Eye (tissue), 1 donor: ENCODE measurements at places on chromosomes 16 and 17.
A peak's percentile ranks its signal among the peaks of the same experiment; 100 is the strongest.

- no peak for DNase-seq
These were observed 10.0 kb downstream of the POLDIP2 start for GRCh38 chr17:28347261-28347891.

GRCh38 chr16:5581908-5582307, 484.3 kb upstream of the EEF2KMT start:
- DNase-seq: no peak

- peak; percentile 5 for DNase-seq
These were observed 1.8 kb upstream of the VPS4A start for GRCh38 chr16:69309316-69309715.

DNA sequence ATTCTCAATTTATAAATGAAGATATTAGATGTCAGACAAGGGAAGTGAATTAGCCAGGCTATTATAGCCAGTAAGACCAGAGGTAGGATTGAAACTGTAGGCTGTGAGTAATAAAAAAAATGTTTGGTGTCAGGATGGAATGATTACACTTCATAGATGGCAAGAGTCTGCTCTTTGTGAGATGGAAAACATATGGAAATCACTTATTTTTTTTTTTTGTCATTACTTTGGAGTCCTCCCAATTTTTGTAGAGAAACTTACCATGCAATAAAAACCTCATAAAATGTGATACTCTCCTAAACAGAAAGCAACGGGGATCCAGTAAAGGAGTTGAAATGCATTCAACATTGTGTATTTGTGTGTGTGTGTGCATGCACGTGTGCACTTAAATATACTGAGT, 532.7 kb upstream of the CDH8 start:
- DNase-seq: no peak

- no peak for DNase-seq
These were observed 2111.5 kb downstream of the TP53TG3F start for GRCh38 chr16:35570946-35571345.

DNA sequence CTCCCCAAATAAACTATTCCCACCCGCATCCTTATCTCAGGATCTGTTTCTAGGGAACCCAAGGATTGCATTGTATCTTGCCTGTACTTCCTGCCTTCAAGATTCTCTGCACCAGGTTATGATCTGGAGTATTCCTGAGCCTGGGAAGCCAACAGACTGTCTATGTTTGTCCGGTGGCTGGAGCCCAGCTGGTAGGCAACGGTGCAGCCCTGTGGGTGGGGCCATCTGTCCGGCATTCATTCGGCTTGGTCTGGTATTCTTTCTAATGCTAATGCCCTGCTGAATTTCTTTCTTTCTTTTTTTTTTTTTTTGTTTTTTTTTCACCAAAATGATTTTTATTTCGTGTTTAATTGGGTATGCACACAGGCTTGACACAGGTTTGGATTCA, 20.7 kb upstream of the TVP23A start:
- no peak for DNase-seq

- DNase-seq: no peak
These were observed at the start of gene C16orf90 for GRCh38 chr16:3495176-3495575. Gene C16orf90 (minus strand): TSS chr16:3495489. CDS start chr16:3495421, 68 bp downstream.

GRCh38 chr17:61409301-61410112, 9.9 kb downstream of the TBX2 start:
- DNase-seq: peak; percentile 85

DNA sequence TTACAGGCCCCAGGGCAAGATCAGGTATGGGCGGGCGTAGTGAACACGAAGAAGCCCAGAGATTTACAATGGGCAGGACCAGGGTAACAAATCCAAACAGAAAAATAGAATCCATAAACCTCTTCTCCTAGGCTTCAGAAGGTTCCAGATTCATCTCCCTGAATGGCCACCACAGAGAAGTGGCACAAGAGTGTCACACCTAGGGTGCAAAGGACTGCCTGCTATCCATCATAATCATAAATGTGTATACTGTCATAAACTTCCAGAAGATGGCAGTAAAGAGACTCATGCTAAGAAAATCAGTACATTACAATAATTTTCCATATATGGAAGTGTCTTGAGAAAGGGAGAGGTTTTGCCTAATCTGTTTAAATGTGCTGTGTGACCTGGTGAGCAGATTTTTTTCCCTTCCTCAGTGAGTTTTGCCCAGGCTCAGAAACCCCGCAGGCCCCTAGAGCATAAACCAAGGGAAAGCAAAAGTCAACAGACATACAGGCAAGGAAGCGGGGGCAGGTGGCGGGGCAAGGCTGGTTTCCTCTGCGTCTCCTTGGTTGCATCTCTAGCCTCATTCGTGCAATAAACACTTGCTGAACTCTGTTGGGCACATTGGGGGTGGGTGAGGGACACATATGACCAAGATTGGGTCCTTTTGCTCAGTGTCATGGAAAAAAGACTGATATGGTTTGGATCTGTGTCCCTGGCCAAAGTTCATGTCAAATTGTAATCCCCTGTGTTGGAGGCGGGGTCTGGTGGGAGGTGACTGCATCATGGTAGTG, 92.0 kb upstream of the CDH5 start:
- peak; percentile 46 for DNase-seq

DNA sequence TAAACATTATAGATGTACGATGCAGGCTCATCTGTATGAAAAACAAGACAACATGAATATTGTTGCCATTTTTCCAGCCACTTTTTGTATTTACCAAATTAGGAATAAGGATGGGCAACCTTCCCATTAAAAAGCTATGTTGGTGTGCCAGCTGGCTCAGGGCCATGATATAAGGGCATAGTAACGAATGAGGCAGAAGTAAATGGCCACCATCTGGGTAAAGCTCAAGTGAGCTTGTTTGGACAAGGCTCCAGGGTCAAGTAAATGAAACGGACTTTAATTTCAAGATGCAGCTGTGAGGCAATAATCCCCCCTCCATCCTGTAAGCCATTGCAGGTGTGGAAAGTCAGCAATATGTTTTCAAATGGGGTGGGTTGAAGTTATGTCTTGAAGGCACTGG, 930.9 kb upstream of the CDH8 start:
- no peak for DNase-seq

- no peak for DNase-seq
These were observed 17.6 kb upstream of the CYLD start for GRCh38 chr16:50724306-50724705.

DNA sequence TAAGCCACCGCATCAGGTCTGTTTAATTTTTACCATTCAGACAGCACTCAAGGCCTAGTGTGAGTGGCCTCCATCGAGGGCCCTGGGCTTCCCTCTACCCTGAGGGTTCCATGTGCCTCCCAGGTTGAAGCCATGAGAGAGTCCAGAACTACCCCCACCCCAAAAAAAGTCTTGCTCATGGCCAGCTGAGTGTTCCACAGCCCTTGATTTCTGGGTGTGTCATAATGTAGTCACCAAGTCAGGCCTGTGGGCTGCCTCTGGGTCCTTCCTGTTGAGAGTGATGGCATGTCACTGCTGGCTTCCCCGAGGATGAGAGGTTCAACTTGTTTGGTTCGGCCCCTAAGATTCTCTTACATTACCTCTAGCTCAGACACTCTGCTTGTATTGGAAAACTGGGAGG, 100.6 kb downstream of the PITPNC1 start:
- DNase-seq: no peak

DNA sequence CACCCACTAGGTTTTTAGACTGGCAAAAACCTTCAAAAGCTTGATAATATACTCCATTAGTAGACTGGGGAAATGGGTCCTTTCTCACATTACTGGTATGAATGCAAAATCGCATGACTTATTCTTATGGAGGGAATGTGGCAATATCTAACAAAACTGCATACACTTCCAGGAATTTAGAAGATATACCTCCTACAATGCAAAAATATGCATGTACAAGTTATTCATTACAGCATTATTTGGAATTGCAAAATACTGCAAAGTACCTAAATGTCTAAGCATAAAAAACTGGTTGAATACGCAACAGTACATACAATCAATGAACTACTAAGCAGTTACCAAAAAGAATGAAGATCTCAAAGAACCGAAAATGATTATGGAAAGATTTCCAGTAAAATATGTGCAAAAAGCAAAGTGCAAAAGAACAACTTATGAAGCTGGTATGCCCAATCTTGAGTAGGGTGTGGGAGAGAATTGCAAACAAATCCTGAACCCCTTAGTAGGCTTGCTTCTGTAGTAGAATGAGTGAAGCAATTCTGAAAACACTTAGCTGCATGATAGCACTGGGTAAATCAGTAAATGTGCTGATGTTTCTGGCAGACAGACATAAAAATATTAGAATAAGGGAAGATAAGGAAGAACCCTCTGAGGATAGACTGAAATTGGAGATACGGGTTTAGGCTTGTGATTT, 180.1 kb downstream of the PARN start:
- DNase-seq: no peak

DNA sequence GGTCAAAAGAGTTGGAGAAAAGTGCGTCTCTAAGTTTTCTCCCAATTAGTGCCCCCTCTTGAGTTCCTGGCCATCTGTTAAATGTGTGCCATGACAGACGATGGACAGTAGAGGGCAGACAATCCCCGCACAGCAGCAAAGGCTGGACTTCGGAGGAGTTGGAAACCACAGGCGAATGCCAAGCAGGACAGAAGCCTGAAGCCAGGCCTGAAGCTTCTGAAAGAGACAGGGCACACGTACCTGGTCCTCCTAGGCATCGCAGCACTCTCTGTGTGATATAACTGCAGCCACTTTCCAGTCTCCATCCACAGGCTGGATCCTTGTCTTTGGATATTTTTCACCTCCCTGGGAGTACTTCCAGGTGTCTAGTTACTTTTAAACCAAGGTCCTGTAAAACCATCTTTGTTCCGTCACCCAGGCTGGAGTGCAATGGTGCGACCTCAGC, 14.5 kb downstream of the C17orf100 start:
- peak; percentile 93 for DNase-seq

GRCh38 chr17:82116246-82116645, 18.2 kb upstream of the FASN start:
- DNase-seq: no peak

DNA sequence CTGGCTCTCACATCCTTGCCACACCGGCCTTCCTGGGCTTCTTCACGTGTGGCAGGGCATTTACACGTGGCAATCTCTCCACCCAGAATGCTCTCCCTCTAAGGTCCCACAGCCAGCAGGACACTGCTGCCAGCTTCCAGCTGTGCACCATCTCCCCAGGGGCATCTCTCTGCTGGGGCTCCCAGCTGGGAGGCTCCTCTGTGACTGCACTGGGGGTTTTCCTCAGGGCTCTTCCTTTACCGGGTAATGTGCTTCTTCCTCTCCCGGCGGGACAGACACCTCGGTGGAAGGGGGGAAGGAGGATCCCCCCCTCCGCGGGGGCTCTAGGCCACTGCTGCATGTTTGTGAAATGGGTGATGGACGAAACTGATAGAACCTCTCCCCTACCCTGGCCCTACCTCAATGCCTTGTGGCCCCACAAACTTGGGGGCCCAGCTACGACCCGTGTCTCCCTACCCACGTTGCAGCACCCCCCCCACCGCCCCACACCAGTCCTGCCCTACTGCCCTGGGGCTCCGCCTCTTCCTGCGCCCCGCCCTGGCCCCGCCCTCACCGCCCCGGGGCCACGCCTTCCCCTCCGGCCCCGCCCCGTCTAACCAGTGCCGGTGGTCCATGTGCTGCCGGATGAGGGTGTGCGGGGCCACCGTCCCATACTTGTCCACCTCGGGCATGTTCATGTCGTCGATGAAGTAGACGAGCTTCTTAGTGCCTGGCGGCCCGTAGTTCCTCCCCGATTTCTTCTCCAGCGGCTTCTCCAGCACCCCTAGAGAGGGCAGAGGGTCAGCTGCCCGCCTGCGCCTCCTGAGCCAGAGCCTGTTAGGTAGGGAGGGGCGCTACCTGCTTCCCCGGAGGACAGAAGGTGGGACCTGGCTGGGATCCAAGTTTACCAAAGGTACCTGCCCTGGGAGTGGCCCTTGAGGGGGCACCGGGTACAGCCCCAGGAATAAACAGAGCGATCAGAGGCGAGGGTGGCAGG, 92.6 kb downstream of the DNAH17 start:
- DNase-seq: peak; percentile 20

- DNase-seq: peak; percentile 14
These were observed 41.6 kb downstream of the CDH1 start for GRCh38 chr16:68778551-68779231.

GRCh38 chr17:4247361-4247970, 16.3 kb downstream of the ANKFY1 start:
- DNase-seq: peak; percentile 69

DNA sequence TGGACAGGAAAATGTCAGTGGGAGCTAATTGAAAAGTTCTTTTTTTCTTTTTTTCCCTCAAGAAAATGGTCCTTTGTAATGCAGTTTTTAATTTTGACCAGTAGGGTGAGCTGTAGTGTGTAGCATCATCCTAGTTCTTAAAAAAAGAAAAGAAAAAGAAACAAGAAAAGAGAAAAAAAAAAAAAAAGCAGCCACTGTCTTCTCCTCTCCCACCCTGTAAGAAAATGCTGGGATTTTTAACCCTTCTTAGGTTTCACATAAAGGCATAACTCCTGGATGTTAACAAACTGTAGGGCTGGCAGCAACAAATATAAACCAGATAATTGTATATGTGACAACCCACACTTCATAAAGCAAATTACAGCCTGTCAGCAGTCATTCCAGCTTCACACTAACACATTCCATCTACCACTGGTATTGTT, 78.1 kb downstream of the SKAP1 start:
- DNase-seq: peak; percentile 57

DNA sequence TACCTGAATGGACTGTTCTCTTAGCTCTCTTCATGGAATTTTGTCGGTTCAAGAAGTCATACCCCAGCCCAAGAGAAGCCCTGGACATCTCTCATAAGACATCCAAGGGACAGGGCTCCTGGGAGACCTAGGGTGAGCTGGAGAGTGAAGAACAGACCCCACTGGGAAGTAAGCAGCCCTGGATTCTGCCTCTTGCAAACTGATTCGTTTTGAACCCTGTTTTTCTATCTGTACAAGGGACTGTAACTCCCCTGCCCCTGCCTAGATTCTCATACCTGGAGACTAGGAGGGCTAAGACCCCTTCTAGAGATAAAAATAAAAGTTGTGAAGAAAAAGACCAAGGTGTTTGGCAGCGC, 449 bp downstream of the CCL3L1 start:
- no peak for DNase-seq

DNA sequence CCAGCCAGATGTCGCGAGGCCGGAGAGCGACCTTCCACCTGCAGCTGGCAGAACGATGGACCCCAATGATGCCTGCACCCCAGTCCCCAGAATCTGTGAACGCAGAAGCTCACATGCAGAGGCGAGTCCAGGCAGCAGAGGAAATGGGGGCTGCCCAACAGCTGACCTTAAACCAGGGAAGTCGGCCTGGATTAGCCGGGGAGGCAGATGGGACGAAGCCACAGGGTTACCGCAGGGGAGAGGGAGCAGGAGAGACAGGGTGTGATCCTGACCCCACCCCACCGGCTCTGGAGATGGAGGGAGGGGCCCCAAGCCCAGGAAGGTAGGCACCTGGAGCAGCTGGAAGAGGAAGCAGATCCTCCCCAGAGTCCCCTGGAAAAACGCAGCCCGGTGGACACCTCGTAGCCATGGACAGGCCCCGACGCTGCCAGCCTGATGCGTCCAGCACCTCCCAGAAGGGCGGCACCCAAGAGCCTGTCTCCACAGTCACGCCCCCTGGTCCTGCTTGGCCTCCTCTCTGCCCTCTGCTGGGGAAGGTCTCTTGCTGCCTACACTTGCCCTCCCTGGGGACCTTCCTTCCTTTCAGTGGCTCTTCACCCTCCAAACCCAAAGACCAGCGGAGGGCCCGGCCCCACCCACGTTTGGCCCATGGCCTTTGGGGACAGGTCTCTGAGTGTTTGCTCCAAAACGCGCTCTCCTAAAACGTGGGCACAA, 37.3 kb downstream of the PIEZO1 start:
- DNase-seq: no peak
